Stimulated activated CD8-positive, alpha-beta memory T cell treated with anti-CD3 and anti-CD28 coated beads, Interleukin-15, amount 100 ng/mL, for 48 hours (primary cell): ENCODE measurements at places on chromosomes 2 and 18.

GRCh38 chr2:161625314-161625919, 1.2 kb downstream of the SLC4A10 start:
- DNase-seq = no peak

GRCh38 chr2:189581354-189582139, 961 bp upstream of the SLC40A1 start:
- DNase-seq = no peak

DNA sequence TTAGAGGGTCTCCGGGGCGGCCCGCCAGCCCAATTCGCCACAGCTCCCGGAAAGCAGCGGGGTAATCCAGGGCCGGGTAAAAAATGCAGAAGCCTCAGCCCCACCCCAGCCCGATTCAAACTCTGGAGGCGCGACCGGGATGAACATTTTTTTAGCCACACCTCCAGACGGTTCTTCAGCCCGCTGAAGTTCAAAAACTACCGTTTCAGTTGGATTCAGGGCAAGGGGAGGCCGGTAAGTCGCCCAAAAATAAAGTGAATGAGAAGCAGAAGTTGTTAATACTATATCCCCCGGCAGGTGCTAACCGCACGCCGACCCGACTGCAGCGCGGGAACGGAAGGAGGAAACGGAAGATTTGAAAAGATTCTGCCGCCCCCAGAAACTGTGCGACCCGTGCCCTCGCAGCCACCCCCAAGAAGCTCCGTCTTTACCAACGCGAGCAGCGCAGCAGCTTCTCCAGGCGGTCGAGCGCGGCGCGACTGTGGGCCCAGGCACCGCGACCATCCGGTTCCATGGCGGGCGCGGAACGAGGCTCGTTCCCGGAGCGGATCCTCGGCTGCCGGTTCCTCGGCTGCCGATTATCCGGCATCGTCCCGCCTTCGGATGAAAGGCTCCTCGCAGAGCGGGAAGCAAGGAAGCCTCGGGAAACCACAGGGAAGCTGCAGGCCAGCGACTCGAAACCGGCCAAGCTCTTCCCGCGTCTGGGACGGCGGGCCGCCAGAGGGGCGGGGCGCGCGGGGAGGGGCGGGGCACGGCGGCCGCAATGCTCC, at the start of gene BARD1:
TSS of gene BARD1 (minus strand) at position 703 of the 770 bp plus-strand sequence. CDS start at position 589, 114 bp downstream.
- peak; percentile 34 for DNase-seq

DNA sequence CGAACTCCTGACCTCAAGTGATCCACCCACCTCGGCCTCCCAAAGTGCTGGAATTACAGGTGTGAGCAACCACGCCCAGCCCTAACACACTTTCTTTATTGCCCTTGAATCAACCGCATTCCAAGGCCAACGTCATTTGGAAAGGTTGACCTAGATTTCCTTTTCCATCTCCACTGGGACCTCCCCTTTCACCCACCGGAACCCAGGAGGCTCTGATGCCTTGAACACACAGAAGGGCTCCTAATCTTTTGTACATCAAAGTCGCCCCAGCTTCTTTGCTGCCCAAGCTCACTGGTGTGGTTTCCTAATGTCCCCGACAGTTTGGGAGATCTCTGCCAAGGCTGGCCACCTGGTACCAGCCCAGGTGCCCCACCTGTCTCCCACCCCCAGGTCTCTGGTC, 46.2 kb upstream of the CAB39 start:
- DNase-seq = no peak

- no peak for DNase-seq
Observed at GRCh38 chr2:12428324-12428723, 288.4 kb upstream of the TRIB2 start.

DNA sequence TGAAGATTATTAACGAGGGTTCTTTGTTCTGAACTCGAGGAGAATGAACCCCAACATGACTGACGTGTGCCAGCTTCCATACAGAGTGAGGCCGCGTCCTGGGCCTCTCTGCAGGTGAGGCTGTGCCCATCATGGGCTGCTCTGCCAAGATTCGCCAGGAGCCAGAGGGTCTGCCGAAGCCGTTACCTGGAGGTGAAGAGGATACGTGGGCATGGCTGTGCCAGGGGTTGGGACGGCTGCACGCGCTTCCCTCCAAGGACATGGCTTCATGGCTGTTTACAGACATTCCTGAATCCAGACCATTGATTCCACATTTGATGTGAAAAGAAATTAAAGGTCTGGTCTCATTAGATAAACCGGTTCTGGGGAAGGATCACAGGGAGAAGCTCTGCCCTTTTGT, 211.4 kb upstream of the SALL3 start:
- no peak for DNase-seq

- DNase-seq = no peak
Observed at GRCh38 chr18:68780802-68781635, 16.9 kb upstream of the CCDC102B start.

DNA sequence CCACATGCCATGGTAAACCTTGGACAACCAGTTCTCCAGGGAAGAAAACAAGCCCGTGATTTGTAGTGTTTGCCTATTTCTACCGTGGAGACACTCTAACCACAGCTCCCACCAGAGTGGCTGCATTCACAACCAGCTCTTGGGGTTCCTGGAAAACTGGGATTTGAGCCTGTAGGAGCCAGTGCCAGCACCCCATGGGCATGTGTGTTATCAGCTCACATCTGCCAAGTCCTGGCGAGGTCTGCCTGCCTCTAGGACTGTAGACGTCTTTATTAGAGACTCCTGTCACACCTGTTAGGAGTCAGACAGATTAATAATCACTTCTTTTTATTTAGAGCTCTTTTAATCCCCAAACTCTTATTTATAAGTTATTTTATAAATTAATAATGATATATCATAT, 41.0 kb downstream of the INPP5D start:
- no peak for DNase-seq

DNA sequence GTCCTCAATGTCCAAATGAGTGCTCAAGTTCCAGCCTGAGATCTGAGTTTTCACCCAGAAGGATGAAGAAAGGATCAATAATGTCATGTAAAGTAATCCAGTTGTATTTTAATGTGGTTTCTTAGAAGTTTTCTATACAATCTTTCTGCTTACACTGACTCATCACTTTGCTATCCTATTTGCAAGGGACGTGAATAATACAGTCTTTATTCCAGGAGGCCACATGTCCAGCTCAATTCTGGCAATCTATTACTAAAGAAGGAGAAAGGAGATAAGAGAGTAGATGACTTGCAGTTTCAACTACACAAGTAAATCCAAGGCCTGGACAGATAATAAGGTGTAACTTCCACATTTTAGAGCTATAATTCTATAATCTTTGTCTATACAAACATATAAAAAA, 601.1 kb upstream of the SETBP1 start:
- DNase-seq = no peak

GRCh38 chr2:27003007-27003406, 29.8 kb upstream of the TMEM214 start:
- DNase-seq = no peak

DNA sequence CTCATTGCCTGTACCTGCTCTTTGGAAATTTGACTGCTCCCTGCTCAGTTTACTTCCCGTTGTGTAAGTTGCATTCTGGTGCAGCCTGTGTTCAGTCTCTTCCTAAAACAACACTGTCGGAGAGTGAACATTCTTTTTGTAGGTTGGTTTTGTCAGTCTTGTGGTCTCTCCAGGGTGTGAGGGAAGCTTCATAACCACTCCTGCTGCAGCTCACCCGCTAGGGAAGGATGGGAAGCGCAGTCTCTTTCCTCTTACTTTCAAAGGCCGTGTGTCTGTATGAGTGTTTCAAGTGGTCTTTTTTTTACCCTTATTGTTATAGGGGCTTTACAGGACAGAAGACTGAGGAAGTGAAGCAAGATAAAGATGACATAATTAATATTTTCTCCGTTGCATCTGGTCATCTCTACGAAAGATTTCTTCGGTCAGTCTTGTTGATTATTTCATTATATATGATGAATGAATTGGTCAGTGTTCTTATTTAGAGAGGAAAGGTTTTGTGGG, 87.2 kb downstream of the UGGT1 start:
- DNase-seq = no peak

- no peak for DNase-seq
Observed at GRCh38 chr2:51662187-51662586, 630.3 kb upstream of the NRXN1 start.

DNA sequence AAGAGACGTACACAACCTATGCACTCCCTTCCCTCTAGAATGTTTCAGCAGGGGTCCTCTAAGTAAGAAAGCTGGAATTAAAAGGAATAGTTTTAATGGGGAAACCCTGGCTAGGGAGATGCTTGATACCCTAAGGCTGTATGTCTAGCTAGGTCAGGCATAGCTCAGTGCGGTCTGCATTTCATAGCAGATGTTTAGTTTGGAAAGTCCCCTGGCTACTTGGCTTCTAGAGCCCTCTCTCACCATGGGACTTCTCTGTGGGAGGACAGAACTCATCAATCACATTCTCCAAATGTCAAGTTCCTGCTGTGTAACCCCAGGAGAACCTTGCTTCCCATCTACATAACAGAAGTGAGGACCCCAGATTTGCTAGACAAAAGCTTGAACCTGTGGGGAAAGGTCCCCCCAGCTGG, 24.1 kb upstream of the ANXA4 start:
- no peak for DNase-seq

DNA sequence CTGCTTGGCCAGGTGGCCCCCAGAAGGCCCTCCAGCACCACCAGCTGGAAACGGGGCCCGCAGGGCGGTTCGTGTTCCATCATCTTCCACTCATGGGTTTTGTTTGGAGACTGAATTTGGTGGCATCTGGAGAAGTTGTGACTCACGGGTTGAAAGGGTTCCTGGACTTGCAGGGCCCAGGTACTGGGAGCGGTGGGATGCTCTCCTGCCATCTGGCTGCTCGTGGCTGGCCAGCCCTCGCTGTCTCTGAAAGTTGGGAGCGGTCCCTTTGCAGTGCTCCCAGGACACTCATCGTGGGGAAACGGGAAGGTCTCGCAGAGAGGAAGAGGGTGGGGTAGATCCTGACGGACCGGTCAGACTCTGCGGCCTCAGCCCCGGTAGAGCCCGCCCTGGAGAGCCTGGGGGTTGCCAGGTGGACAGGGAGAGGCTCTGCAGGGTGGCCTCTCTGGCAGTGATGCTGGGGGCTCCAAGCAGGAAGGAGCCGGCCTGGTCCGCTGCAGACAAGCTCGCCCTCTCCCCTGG, 47.5 kb downstream of the TWIST2 start:
- DNase-seq = no peak

- DNase-seq = no peak
Observed at GRCh38 chr2:238187618-238188548, 15.6 kb downstream of the ILKAP start.

GRCh38 chr2:27715318-27716210, 51.9 kb downstream of the SLC4A1AP start:
- no peak for DNase-seq

DNA sequence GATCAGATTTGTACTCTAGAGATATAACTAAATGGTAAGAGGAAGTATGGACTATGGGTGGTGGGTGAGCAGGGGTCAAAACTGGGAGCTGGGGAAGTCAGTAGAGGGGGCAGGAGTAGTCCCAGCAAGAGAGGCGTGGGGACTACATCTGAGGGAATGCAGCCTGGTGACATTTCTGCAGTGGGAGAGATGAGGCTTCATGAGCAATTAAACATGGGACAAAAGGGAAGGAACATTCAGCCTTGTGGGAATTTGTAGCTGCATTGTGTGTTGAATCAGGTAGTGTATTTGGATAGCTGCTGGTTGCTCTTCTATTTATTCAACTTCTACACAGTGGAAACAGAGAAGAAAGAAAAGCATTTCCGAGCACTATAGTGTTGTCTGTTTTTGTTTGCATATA, 3.6 kb downstream of the CNOT11 start:
- no peak for DNase-seq

DNA sequence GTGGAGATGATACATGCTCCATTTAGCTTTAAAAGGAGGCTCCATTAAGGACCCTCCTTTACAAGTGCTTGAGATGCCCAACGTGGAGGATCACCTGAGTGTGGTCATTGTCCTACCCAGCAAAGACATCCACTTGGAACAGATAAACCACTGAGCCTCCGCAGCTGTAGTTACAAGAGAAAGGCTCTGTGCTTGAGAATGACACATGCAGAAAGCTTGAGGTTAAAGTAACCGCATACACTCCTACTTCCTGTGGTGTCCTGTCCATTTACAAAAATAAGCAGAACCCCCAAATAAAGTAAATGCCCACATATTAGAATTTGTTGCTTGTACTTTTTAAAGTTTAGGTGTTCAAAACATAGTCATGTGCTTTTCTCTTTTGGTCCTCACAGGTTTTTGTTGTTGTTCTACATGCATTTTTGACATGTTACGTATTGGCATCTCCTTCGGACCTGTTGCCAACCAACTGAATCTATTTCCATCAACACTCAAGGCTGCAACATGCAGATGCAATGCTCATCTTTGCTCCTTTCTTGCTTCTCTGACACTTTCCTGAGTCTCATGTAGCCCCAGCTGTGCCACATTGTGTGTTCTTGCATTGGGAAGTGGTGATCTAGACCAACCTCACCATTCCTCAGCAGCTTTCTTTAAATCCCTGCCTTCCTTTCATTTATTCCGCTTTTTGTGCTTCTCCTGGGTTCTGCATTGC, 56.0 kb downstream of the SERPINB7 start:
- DNase-seq = no peak

DNA sequence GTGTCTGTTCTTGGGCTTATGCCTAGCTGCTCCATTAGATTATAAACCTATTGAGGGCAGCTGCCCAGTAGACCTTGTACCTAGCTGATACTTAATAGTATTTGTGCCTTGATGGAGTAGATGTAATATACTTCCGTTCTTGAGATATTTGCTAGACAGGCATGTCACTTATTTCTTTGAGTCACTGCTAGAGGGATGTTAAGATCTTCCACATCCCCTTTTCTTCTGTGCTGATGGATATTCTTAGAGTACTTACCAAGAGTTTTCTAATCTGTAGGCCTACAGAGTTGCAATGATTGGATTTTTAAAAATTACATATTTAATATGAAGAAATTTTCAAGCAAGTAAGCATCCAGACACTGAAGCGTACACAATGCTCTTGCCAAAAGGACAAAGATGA, 226.7 kb downstream of the TPGS2 start:
- DNase-seq = no peak

DNA sequence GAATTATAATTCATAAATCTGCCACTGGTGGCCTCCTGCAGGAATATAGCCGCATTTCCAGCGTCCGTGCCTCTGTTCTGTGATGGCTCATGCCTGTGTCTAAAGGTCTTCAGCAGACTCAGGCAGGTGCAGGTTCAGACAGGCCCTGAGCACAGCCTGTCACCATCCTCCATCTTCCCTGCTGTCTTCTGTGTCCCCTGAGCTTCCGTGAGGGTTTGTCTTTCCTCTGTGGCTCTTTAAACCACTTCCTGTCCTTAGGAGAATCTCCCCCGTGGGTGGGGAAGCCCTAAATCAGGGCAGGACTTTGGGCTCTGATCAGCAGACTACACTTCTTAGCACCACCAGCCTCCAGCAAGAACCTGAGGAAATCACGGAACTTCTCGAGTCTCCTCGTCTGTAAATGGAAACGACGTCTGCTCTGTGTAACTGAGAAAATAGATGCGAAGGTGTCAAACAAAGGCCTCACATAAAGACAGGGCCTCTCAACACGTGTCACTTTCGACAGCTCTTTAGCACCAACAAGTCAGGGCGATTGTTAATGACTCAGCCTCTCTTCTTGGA, 24.1 kb upstream of the NFATC1 start:
- DNase-seq = no peak

DNA sequence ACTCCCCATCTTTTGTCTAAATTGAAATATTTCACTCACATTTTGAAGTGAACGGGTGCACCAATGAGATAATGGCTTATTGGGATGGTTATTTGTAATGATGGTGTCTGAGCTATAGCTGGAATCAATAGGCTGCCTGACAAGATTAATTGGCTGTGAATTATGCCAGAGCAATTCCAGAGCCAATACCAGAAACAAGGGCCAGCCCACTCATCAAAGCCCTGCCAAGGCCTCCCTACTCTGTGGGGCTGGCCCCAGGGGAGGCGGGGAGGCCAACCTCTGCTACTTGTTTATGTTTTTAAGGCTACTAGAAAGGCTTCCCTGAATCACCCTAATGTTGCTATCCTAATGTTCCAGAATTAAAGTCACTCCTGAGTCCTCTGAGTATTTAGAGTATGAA, 29.1 kb upstream of the NEMP2 start:
- no peak for DNase-seq
